ENCODE measurements at places on chromosomes 1 and 21. TPM values are rescaled to one million over a fixed set of nuclear protein-coding genes. Genes with fewer than 3 reads are reported as not detected.

- no peak for DNase-seq
These were observed 94.4 kb downstream of the SLC35F3 start for GRCh38 chr1:233998891-233999290.

DNA sequence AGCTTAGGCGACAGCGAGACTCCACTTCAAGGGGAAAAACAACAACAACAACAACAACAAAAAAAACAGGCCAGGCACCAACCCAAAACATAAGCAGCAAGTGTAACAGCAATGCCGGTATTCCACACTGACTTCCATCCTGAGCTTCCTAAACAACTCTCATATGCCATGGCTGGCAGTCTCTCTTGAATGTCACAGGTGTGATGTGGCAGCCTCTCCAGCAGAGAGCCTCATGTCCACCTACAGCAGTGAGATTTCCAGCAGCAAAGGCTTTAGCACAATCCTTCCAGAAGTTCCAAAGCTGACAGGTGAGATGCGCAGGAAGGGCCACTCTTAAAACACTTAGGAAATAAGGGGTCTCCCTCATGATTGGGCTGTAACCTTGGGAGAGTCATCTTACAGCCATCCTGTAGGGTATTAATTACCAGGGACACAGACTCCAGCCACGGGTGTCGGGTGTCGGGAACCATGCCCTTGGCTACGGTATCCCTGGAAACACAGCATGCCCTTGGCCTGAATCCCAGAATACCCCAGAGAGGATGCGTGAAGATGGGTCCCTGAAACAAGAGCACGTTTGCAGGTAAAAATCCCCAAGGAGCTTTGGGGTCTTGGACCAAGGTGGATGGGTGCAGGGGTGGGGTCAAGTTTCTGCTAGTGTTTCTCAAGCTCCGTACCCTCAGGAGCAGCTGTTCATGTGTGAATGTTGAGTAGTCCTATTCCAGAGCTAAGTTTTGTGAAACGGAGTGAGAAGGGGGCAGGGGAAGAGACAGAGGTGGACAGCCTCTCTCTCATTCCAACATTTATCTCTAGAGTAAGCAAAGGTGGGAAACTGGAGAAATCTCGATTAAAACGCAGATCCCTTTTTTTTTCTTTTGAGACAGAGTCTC is 31.4 kb downstream of the CLSTN1 start:
- no peak for DNase-seq

DNA sequence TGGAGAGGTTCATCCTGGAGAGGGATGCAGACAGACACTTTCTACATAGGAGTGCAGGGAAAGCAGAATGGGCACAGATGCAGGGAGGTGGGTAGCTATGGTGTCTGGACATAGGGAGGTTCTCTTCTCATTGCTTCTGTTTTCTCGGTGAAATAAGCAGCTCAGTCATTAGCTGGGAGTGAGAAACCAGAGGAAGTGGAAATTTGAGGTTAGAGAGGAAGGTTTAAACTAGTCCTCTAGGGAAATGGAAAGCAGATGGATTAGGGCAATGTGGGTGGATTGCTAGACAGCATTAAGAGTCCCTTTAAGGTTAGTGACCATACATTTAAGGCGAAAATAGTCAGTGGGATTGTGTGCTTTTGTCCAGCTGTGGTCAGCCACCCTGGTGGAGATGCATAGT is 39.6 kb downstream of the MPZL1 start:
- DNase-seq = no peak

- DNase-seq = peak; percentile 10
These were observed at the start of gene CD244 for GRCh38 chr1:160862203-160863060. CD244 (minus strand) TSS chr1:160862887; CDS start chr1:160862677, 210 bp downstream.

GRCh38 chr1:108570128-108570527 is 10.2 kb downstream of the EEIG2 start:
- peak; percentile 19 for DNase-seq

DNA sequence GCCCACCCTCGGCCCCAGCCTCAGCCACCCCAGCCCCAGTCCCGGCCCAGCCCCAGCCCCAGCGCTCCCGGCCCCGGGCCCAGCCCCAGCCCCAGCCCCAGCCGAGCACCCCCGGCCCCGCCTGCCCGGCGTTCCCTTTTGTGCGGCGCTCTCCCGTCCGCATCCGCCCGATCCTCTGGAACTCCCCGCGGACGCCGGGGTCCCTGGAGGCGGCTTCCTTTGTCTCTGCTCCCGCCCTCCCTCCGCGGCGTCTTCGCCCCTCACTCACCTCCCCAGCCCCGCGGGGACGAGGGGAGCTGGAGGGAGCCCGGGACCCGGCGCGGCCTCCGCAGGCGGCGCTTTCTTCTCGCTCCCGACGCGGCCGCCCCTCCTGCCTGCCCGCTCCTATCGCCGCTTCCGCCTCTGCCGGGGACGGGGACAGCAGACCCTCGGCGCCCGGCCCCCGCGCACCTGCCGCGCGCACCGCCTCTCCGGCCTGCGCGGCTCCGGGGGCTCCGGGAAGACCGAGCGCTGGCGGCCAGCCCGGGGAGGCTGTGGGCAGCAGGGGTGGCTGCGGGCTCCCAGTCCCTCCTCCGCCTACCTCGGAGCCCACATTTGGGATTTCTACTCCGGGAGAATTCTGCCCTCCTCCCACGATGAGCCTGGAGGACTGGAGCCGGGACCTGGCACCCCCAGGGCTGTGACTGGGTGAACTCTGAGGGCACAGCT is 14.0 kb downstream of the AGRN start:
- no peak for DNase-seq

DNA sequence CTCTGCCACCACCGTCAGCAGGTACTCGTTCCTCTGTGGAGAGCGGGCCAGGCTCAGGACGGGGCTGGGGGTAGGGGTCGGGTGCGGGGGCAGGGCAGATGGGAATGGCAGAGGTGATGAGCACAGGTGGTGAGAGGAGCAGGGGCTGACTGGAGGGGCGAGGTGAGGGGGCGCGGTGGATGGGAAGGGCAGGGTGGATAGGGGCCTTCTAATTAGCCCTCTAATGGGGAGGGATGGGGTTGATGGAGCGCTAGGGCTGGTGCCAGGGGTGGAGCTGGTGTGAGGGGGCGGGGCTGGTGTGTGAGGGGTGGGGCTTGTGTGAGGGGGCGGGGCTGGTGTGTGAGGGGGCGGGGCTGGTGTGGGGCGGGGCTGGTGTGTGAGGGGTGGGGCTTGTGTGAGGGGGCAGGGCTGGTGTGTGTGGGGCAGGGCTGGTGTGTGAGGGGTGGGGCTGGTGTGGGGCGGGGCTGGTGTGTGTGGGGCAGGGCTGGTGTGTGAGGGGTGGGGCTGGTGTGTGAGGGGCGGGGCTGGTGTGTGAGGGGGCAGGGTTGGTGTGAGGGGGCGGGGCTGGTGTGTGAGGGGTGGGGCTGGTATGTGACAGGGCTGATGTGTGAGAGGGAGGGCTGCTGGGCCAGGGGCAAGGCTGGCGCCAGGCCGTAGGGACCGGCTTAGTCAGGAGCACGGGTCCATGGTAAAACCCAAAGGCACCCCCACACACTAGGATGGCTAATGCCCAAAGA is 5.9 kb downstream of the KRTAP10-1 start:
- DNase-seq = no peak

DNA sequence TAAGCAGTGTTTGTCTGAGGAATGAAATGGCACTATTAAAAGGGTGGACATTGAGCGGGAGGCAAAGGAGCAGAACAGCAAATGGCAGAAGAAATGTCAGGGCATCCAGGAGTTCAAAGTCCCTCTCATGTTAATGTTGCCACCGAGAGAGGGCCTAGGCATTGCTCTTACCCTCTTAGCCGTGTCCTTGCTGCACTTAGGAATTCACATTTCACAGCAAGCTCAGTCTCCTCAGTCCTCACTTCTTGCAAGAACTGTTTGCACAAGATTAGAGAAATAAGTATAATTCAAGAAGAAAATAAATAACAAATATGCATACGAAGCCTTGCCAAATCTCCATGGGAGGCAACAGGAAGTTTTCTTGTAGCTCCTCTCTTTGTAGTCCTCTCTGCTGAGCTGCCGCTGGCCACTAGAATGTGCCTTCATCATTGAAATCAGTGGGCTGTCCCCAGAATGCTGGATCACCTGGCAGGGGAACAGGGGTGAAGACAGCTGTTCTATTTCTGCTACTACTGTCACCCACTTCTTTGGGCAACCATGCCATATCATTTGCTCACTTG is 205.8 kb downstream of the ZNF326 start:
- no peak for DNase-seq

DNA sequence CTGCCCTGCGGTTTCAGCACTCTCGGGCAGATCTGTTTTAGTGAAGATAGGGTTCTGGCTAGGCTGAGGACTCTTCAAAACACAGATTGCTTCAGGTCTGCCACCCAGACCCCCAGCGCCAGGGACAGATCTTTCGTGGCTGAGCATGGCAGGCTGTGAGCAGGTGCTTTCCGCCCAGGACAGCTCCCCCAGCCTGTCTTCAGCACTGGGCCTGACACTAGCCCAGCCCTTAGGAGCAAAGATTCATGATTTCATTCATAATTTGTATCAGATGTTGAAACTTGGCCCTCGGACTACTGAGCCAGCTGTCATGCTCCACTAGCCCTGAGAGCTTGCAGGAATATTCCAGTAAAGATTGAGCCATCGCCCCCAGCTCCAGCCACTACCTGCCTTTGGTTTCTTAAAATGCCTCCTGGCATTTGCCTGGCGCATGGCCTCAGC is 5.9 kb downstream of the ADPRS start:
- DNase-seq = no peak

DNA sequence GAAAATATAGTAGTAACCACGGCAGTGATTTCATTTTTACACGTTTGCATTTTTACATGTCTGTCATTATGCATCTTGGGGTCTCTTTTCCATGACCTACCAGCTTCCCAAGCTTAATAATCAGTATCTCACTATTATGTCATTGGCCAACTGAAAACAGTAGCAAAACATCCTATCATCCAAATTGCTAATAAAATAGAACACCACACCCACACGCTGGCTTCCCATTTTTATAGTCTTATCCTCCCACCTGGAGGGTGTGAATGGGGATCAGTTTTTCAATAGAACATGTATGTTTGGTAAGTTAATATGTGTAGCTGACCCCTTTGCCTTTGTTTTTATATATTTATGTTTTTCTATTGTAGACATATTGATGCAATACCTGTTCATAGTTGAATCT is 11.8 kb downstream of the TFF3 start:
- DNase-seq = no peak

GRCh38 chr1:227192163-227192562 is 126.1 kb downstream of the CDC42BPA start:
- DNase-seq = peak; percentile 89

- DNase-seq = no peak
These were observed 25.1 kb upstream of the NGF start for GRCh38 chr1:115363171-115363570.

DNA sequence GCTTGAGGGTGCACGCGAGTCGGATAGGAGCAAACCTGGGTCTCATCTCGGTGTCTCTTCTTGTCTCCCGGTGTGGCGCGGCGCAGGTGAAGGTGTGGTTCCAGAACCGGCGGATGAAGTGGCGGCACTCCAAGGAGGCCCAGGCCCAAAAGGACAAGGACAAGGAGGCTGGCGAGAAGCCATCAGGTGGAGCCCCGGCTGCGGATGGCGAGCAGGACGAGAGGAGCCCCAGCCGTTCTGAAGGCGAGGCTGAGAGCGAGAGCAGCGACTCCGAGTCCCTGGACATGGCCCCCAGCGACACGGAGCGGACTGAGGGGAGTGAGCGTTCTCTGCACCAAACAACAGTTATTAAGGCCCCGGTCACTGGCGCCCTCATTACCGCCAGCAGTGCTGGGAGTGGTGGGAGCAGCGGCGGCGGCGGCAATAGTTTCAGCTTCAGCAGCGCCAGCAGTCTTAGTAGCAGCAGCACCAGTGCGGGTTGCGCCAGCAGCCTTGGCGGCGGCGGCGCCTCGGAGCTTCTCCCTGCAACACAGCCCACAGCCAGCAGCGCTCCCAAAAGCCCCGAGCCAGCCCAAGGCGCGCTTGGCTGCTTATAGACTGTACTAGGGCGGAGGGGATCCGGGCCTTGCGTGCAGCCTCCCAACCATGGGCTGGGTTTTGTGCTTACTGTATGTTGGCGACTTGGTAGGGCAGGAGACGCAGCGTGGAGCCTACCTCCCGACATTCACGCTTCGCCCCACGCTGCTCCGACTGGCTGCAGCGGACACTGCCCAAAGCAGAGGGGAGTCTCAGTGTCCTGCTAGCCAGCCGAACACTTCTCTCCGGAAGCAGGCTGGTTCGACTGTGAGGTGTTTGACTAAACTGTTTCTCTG is 5.1 kb downstream of the HLX start:
- DNase-seq = no peak

DNA sequence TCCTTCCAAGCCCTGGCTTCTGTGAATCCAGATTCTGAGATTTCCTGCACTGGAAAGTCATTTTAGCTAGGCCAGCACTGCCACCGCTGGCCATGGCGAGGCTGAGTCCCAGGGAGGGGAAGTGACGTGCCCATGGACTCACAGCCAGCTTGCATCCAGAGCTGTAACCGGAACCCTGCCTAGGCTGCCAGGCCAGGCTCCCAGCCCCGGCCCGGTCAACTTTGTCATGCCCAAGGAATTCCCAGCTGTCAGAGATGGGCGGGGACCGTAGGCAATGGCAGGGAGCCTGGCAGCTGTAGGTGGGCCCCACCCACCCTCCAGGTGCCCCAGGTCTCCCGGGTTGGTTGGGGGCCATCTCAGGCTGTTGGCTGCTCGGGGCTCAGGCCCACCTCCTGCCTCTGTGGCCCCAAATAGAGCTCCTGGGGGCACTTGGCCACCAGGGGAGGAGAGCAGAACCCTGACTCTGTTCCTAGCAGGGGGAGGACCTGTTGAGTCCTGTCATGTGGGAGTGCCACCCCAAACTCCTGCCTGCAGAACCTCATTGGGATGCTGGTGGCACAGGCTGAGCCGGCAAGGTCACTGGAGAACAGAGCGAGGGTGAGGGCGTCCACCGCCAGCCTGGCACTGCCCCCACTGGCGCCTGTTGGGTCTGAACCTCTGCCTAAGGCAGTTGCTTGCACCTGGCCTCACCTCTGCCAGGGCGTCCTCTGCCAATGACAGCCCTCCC is 57.8 kb downstream of the FOXO6 start:
- DNase-seq = peak; percentile 89

DNA sequence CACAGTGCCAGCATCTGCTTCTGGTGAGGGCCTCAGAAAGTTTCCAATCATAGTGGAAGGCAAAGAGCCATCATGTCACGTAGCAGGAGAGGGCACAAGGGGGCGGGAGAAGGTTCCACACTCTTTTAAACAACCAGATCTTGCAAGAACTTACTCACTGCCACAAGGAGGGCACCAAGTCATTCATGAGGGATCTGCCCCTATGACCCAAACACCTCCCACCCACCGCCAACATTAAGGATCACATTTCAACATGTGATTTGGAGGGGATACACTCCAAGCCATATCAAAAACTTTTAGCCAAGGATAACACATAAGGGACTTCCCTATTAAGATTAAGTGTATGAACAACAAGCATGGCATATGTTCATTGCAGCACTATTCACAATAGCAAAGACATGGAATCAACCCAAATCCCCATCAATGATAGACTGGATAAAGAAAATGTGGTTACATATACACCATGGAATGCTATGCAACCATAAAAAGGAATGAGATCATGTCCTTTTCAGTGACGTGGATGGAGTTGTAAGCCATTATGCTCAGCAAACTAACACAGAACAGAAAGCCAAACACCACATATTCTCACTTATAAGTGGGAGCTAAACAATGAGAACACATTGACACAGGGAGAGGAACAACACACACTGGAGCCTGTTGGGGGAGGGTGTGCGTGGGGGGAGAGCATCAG is 19.9 kb upstream of the SLC35F3 start:
- DNase-seq = peak; percentile 66

Gene POGK
- total RNA-seq = 61.8 TPM

Gene H3-3A
- total RNA-seq = 466 TPM

Gene DNAH14
- not detected for total RNA-seq

Gene ADARB1
- 15.7 TPM for total RNA-seq

Gene PTGFRN
- 44.5 TPM for total RNA-seq

Gene KIRREL1
- 179 TPM for total RNA-seq

Gene CC2D1B
- total RNA-seq = 48.9 TPM

Gene CASQ2
- not detected for total RNA-seq

Gene CYYR1
- not detected for total RNA-seq

Gene ZNF691
- 9.1 TPM for total RNA-seq

Gene SLC25A34
- total RNA-seq = 1.1 TPM

Gene MAP10
- total RNA-seq = 0.09 TPM
